D341Med (cell line): ENCODE measurements at places on chromosomes 3 and 15.

DNA sequence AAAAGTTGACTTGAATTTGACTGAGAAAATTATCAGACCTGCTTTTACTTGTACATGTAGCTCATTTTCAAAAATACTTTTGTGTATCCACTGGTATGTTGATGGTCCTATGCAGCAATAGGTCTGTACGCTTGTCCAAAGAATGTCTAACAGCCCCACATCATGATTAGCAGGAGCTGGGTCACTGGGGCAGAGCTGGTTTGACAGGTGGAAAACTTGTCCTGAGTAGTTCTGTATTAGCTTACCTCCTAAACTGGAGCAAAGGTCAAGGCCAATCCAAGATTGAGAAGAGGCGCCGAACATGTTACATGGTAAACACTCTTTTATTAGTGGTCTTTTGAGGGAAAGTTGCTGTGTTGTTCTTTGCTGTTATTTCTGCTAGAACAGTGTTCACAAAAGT, 50.6 kb downstream of the GAP43 start:
- no peak for DNase-seq

DNA sequence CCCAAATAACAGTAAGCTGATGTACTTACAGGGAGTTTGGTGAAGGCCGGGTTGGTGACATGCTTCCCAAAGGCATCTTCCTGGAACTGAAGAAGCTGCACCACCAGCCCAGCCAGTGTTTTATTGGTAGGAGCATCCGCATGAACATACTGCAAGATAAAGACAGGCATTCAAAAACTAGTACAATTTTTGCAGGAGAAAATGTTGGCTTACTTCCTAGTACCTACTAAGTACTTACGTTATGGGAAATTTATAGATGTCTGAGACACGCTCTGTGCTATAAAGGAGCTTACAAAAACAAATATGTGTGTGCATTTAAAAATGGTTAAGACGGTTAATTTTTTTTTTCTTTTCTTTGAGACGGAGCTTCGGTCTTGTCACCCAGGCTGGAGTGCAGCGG, 8.9 kb downstream of the SMARCC1 start:
- no peak for DNase-seq

GRCh38 chr3:133441867-133442270, 42.0 kb downstream of the BFSP2 start:
- DNase-seq: no peak

GRCh38 chr3:129384594-129385323, 43.7 kb downstream of the EFCAB12 start:
- DNase-seq: no peak

DNA sequence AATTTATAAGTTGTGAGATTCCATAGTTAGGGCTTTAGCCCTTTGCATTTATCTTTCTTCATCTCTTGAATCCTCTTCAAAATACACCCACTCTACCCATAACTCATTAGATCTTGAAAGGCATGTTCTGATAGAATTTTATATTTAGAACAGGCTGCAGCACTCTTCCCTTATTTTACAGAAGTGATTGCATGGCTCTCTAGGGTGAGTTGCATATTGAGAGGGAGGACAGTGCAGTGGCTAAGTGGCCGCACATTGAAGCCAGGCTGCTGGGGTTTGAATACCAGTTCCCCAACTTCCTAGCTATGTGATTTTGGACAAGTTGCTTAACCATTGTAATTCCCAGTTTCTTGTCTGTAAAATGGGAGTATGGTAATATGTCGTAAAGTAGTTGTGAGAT, 2.5 kb downstream of the CD86 start:
- DNase-seq: no peak

GRCh38 chr15:54836052-54836795, 360.5 kb downstream of the RSL24D1 start:
- DNase-seq: no peak

- peak; percentile 95 for DNase-seq
Measured at GRCh38 chr3:10463533-10464434, 41.6 kb downstream of the ATP2B2 start.

DNA sequence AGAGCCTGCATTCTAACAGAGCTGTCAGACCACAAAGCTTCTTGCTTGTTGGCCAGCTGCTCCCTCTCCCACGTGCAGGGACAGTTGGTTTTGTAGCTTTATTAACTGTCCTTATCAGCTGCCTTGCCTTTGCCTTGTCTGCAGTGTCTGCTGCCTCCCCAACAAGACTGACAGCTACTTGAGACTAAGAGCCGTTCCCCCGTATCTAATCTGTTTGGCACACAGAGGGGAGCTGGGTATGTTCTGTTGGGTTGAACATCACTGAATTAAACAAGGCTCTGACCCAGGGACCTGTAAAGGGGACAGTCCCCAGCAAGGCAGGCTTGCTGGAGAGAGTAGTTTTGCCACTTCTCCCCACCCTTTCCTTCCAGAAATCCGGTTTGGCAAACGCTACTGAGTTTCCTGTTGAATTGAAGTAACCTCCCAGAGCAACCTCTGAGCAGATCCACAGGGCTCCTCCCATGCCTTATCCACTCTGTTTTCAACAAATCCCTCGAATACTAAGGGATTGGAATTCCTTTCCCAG, 116.1 kb downstream of the ANP32A start:
- DNase-seq: no peak

DNA sequence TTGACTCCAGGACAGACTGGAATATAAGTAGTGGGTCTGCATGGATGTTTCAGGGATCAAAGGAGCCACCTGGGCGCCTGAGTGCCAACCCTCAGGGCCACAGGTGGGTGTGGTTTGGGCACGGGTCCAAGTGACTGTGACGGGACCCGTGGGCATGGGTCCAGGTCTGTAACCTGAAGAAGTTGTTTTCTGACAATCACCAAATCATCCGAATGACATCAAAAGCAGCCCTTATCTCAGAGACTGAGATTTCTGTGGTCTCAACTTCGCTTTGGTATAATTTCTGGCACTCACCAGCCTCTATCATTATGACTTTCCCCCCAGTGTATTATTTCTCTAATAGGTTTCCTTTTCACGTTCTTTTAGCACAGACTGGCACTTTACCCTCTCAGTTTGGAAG, 24.4 kb downstream of the RLBP1 start:
- no peak for DNase-seq

DNA sequence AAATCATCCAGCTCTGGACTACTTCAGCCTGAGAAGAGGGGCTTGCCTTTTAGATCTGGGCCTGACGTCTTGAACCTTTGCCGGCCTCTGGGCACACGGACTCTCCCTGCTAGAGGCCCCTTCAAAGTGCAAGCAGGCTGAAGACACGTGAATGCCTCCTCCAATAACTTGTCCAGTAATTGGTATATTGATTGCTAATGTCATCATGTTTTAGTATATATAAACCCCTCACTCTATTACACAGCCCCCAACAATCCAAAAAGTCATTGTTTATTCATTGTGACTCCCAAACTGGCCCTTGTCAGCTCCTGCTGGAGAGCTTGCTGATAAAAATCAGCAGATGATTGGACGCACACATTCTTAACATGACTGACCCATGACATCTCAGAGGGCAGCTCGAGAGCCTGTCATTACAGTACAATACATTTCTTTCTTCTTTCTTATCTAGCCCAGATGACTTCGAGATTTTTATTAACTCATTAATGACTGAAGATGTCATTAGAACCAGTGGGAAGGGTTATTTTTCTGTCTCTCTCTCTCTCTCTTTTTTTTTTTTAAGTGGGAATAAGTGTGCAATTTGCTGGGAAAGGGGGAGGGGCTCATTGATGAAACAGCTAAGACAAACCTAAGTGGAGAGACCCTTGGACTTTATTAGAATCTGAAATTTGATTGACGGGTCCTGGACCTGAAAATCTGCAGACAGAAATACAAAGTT, 65.5 kb upstream of the NR2F2 start:
- DNase-seq: no peak

DNA sequence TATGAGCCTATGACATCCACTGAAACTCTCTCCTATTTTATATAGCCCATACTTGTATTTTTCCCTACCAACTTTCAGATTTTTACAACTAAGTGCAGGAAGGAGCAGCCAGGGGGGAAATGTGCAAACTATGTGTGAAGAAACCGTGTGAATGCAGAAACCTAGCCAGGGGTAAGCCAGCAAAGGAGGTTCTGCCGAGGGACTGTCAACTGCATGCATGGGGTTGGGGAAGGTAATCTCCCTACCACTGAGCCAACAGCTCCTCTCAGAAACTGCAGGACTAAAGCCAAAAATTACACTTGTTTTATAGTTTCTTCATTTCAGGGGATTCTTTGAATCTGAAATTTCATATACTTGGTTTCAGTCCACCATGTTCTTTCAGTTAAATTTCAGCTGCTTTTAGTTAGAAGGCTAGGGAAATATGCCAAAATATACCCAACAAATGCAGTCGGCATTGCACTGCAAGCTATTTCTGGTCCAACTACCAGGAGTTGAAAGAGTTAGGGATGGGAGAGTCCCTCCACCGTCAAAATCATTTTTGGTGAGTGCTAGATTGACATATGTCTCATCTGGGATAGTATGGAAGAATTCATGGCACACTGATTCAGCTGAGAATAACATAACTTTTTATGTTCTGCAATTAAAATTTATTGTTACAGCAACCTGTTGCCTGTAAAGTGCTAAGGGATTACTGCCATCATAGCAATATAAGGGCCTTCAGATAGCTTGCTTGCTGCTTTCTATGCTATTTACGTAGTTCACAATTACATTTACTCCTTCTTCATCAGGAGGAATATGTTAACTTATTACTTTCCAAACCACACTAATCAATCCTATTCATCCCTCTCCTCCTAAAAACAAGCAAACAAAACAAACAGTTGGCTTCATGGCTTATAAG, 904.2 kb downstream of the ROBO1 start:
- DNase-seq: no peak

GRCh38 chr15:41900526-41901380, 6.9 kb upstream of the SPTBN5 start:
- no peak for DNase-seq

DNA sequence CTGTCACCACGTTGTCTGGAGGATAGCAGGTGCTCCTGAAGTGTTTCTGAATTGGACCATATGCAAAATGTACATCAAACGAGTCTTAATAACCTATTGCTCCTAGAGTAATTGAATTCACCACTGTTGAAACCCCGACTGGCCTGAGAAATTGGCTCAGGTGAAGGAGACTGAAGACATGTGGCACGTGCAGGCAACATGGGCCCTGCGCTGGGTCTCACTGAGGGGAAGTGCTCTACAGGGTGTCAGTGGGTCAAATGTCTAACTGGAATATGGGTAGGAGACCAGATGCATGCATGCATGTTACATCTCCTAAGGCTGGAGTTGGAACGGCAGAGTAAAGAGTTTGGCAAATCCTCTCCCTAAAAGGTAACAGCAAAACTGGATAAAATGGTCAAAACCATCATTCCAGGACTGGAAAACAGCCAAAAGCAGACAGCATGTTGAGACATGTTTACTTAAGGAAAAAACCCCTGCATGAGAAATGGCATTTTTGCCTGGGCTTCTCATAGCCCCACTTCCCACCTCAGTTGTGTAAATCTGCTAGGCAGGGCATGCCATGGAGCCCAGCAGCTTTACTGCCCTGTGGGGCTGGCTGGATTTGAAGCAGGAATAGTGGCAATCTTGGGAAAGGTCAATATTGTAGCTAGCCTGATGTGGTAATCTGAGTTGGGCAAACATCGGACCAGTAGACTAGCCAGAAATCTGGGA, 131.3 kb downstream of the TJP1 start:
- DNase-seq: no peak

DNA sequence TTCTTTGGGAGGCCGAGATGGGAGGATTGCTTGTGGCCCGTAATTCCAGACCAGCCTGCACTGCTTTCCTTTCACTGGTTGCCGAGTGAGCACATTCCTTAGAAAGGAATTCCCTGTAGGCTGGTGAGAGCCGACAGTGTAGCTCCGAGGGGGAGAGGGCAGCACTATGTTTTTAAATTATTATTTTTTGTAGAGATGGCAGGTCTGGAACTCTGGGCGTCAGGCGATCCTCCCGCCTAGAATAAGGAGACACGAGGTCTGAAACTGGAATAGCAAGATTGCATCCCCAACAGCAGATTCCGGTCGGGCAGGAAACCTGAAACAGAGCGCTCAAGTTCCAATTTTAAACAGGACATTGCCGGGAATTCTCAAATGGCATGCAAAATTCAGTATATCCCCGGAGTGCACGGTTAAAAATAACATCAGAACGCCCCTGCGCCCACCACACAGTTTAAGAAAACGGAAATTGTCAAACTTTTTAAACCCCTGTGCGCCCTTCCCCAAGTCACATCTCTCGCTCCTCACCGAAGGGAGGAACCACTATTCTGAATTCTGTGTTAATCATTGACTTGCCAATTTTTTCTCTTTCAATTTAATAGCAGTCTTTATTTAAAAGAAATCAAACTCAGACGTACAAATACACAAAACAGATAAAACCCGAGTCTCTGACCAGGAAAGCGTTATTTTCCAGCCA, 643 bp upstream of the RNU5B-1 start:
- DNase-seq: peak; percentile 53

DNA sequence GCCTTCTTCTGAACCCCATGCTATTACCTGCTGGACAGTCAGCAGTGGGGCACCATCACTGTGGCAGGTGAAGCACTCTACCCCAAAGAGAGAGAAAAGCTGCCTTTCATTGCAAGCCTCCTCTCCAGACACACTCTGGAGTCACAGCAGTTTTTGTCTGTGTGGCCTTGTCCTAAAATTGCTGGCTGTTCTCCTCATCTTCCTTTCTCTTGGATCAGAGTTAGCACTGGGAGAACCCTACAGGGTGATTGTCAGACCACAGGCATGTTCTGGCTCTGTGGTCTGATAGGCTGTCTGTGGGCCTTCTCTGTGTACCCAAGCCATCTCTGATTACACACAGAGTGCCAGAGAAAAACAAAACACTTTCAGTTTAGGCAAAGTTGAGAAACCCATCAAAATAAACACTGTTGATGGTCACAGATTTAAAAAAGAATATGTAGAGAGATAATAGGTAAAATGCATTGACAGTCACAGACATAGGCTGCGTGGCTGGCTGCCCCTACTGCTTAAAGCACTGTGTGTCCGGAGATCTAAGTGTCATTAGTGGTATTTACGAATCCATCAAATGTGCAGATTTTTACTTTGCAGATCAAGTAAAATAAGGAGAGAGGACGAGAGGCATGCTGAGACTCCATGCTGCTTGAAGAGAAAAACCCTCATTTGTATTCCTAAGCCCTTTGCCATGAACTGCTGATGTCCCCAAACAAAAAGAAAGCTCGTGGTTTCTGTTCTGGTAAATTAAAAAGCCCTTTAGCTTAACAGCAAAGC, 689.9 kb downstream of the TUSC7 start:
- DNase-seq: no peak

DNA sequence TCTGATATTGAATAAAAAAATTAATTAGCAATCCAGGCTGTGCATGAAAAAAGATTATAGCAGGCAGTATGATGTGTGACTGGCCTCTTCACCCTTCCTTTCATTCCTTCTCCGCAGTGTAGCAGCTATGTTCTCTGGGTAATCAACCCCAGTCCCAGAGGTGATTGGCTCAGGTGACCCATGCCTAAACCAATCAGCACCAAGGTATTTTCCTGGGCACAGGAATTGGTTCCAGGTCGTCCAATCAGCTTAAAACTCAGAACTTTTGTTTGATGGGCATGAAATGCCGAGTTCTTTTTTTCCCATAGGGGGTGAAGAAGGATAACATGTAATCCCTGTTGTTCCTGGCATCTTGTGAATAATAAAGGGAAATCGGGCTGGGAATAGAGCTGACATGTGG, 5.8 kb upstream of the BNC1 start:
- DNase-seq: no peak

- DNase-seq: no peak
Measured at GRCh38 chr3:184389935-184390528, 10.2 kb downstream of the CHRD start.
